Activated CD8-positive, alpha-beta T cell treated with anti-CD3 and anti-CD28 coated beads for 36 hours (primary cell): ENCODE measurements at places on chromosomes 4 and X. TPM values are rescaled to one million over a fixed set of nuclear protein-coding genes. Genes with fewer than 3 reads are reported as not detected.
A peak's percentile ranks its signal among the peaks of the same experiment; 100 is the strongest.

Gene BTK
- total RNA-seq: 1.6 TPM

Gene FGF16
- total RNA-seq: not detected

GRCh38 chrX:15877380-15877779 lies 22.8 kb upstream of the AP1S2 start:
- no peak overlapping the region for H3K4me3 ChIP-seq
- H3K27ac ChIP-seq: no peak overlapping the region
- peaks cover 1% of the 10 kb centered on the region for H3K27me3 ChIP-seq
- peaks cover 5% of the 10 kb centered on the region for H3K36me3 ChIP-seq
- DNase-seq: no peak
- peaks cover 4% of the 10 kb centered on the region for H3K4me1 ChIP-seq

Gene SPATA4
- not detected for total RNA-seq

- DNase-seq: no peak
- H3K36me3 ChIP-seq: no peaks in the 10 kb centered on the region
- H3K4me3 ChIP-seq: no peak overlapping the region
- H3K27ac ChIP-seq: no peak overlapping the region
- H3K4me1 ChIP-seq: peaks cover 15% of the 10 kb centered on the region
Measured at GRCh38 chrX:39728852-39729598, 368.7 kb downstream of the BCOR start.

Gene PLP2
- total RNA-seq: 136 TPM

GRCh38 chrX:9874483-9874882 lies 88.3 kb downstream of the SHROOM2 start:
- no peak overlapping the region for H3K27ac ChIP-seq
- no peaks in the 10 kb centered on the region for H3K36me3 ChIP-seq
- peaks cover 7% of the 10 kb centered on the region for H3K4me1 ChIP-seq
- H3K4me3 ChIP-seq: no peak overlapping the region
- H3K27me3 ChIP-seq: peaks cover 9% of the 10 kb centered on the region
- DNase-seq: no peak

DNA sequence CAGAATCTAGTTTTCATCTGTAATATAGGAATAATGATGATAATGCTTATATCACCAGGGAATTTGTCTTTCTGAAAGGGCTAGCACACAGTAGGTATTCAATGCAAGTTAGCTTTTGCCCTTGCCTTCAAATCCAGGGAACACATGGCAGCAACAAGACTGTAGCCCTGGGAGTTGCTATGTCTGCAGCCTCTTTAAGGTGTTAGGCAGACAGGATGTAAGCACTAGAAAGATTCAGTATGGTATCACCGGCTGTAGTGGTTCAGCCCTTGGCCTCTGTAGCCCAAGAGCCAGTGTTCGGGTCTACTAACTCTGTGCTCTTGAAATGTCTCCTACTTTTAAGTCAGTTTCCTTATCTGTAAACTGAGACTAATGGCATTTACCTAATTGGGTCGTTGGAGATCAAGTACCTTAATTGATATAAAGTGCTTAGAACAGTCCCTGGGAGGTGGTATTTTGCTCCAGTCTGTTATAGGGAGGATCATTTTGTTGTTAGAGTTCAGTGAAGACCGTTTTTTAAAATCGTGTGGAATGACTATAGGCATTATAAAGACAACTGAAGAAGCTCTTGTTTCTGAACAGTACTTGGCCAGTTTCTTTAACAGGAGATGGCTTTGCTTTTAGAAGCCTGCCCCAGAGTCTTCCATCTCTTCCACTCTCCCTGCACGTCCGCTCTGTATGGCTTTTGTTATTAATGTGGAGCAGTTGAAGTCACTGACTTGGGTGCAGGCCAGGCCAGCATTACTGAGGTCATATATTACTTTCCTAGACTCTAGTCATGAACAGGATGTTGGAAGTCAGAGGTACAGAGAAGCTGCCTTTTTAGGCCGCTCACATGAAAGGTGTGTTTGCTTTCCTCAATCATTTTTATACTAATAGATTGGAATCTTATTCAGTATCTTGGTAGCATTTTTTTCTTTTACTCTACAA lies 44.8 kb downstream of the GAB1 start:
- peaks cover 3% of the 10 kb centered on the region for H3K27me3 ChIP-seq
- DNase-seq: no peak
- no peak overlapping the region for H3K4me3 ChIP-seq
- no peaks in the 10 kb centered on the region for H3K4me1 ChIP-seq

Gene WDR1
- 393 TPM for total RNA-seq

Gene USP51
- 1.5 TPM for total RNA-seq

Gene SPATA18
- total RNA-seq: 0.58 TPM

Gene HS3ST1
- total RNA-seq: not detected

Gene GSX2
- not detected for total RNA-seq

GRCh38 chrX:72201836-72202536 lies 20.4 kb downstream of the PIN4 start:
- no peak for DNase-seq
- H3K27ac ChIP-seq: no peak overlapping the region
- H3K4me1 ChIP-seq: no peaks in the 10 kb centered on the region
- no peak overlapping the region for H3K4me3 ChIP-seq

GRCh38 chr4:170089274-170089667 lies 485 bp downstream of the AADAT start:
- H3K27ac ChIP-seq: no peak overlapping the region
- H3K36me3 ChIP-seq: no peaks in the 10 kb centered on the region
- peak; percentile 8 for DNase-seq
- H3K4me3 ChIP-seq: peak overlapping the region; percentile 55

DNA sequence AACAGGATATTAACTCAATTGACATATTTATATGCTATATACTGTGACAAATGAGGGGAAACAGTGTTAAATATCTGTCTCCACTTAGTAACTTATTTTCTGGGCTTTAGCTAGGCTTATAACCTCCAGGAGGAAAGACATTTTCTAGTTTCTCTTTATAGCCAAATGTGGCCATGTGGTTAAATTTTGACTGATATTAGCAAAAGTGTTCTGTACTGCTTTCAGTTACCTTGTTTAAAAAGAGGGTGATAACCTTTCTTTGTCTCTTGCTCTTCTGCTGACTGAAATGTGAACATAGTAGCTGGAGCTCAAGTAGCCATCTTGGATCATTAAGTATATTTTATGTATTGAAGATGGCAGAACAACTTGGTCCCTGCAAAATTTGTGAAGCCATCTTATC lies 253.7 kb downstream of the PDHA2 start:
- no peaks in the 10 kb centered on the region for H3K4me1 ChIP-seq
- no peak overlapping the region for H3K27ac ChIP-seq
- H3K36me3 ChIP-seq: no peaks in the 10 kb centered on the region
- no peak for DNase-seq
- no peaks in the 10 kb centered on the region for H3K27me3 ChIP-seq

GRCh38 chr4:6290769-6291547 lies 21.3 kb downstream of the WFS1 start:
- H3K36me3 ChIP-seq: peaks cover 2% of the 10 kb centered on the region
- H3K4me3 ChIP-seq: no peak overlapping the region
- DNase-seq: no peak
- no peaks in the 10 kb centered on the region for H3K27me3 ChIP-seq
- H3K4me1 ChIP-seq: no peaks in the 10 kb centered on the region

- no peak for DNase-seq
- no peak overlapping the region for H3K4me3 ChIP-seq
- peaks cover 16% of the 10 kb centered on the region for H3K27me3 ChIP-seq
- no peak overlapping the region for H3K27ac ChIP-seq
- H3K4me1 ChIP-seq: no peaks in the 10 kb centered on the region
- no peaks in the 10 kb centered on the region for H3K36me3 ChIP-seq
Measured at GRCh38 chr4:105587841-105588240, 35.4 kb downstream of the ARHGEF38 start.

Gene FAM120C
- total RNA-seq: 8.3 TPM

DNA sequence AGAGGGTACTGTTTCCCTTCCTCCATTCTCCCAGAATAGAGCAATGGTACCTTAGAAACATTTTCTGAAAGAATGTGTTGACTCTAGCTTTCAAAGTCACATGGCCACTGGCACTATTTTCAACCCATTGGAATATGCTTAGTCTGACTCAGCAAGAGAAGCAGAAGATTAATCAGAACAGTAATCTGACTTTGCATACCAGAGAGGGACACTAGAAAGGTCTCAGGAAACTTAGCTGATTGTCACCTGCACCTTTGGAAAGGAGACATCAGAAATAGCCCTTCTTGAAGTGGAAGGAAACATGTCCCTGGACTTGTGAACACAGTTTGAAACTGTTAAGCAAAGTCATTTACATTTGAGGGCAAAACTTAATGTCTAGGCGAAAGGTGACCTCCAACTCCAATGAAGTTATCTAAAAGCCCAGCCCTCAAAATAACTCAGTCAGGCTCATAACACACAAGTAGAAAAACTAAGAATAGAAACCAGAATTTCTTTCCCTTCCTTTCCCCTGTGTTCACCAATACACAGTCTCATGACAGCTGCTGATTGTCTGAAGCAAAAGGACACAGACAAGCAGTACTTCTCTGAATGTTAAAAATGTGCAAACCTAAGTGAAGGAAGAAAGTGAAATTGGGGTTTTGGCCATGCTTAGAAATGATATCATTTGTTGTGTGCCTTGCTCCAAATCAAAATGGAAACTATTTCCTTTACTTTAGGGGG lies 270.8 kb downstream of the GRIA3 start:
- H3K36me3 ChIP-seq: no peaks in the 10 kb centered on the region
- no peak for DNase-seq
- H3K27ac ChIP-seq: no peak overlapping the region
- no peaks in the 10 kb centered on the region for H3K4me1 ChIP-seq
- no peak overlapping the region for H3K4me3 ChIP-seq
- no peaks in the 10 kb centered on the region for H3K27me3 ChIP-seq

Gene NUP62CL
- total RNA-seq: 1.9 TPM

Gene GABRE
- not detected for total RNA-seq

DNA sequence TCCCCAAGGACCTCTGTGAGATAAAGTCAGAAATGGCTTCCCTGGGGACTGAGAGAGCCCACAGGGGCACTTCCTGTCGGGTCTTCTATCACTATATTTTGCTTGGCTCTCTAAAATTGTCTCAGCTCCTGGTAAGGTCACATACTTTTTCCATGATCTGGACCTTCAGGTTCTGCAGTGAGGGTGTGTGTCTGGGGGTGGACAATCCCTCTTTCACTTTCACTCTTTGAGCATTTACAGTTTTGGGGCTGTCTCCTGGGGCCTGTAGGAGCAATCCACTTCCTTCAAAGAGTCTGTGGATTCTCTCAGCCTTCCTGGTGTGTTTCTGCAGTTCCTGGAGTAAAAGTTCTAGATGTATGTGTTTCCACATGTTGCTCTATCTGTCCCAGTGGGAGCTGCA lies 335.7 kb downstream of the FSTL5 start:
- H3K27me3 ChIP-seq: no peaks in the 10 kb centered on the region
- H3K27ac ChIP-seq: no peak overlapping the region
- no peaks in the 10 kb centered on the region for H3K4me1 ChIP-seq
- DNase-seq: no peak
- H3K36me3 ChIP-seq: no peaks in the 10 kb centered on the region
- H3K4me3 ChIP-seq: no peak overlapping the region

- DNase-seq: no peak
- no peak overlapping the region for H3K4me3 ChIP-seq
- H3K27ac ChIP-seq: no peak overlapping the region
- no peaks in the 10 kb centered on the region for H3K4me1 ChIP-seq
- H3K36me3 ChIP-seq: peaks cover 7% of the 10 kb centered on the region
Measured at GRCh38 chr4:752196-752861, 46.7 kb downstream of the PCGF3 start.

DNA sequence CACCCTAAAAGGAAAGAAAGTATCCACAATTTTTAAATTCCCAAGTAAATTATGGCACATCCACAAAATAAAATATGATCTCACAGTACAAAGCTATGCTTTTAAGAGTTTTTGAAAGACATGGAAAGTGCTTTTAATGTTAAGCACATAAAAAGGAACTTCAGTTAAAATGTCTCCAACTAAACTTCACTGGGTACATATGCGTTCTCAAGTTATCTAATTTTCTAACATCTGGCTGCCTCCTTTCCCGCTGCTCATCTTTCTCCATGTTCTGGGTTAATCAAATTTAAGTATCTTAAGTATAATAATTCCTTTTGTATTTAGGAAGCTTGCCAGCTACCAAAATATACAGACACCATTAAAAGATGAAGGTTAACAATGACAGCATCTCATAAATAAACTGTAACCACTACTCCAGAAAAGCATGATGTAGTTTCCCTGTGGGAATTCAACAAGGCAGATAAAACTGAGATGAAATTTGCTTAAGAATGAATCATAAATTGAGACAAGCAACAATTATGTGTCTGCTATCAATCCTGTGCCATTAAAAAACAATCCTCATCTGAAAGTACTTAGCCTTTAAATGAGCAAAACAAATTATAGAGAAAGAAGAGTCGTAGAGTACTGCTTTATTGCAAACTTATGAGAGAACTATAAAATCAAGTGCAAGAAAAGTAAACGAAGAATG lies 25.1 kb downstream of the PRSS12 start:
- no peaks in the 10 kb centered on the region for H3K36me3 ChIP-seq
- H3K4me1 ChIP-seq: no peaks in the 10 kb centered on the region
- no peak for DNase-seq
- H3K27me3 ChIP-seq: peaks cover 5% of the 10 kb centered on the region

DNA sequence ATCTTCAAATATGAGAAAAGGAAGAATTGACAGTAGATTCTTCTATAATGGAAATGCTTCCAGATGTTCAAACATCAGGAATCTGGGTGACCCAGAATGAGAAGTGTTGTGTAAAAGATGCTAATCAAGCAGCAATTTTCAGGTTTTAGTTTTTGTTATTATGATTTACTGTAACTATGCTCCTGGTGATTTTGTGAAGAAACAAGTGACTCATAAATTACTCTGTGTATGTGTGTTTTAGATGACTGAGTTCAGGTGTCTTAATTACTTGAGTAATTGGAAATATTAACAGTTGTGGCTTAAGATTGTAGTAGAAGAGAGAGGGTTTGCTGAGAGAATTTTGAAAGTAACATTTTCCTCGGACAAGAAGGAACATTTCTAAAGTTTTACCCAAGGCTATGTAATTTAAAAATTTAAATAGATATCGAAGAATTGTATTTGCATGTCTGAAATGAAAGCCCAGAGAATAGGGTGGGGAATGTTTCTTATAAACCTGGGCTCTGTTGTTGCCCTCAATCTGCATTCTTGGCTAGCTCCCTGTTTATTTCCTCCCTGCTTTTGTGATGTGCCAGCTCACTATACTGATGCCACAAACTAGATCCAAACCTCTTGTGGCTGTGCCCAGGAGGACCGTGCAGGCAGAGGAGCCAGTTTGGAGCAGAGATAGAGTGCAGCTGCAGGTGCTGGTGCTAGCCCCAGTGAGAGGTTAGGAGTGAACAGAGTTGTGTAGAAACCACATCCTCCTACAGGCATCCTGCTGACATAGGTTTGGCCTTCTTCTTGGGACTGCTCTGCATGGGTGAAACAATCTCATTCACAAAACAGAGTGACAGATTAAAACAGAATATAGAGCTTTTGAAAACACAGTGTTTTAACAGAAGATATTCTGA lies 25.4 kb upstream of the TNIP3 start:
- no peaks in the 10 kb centered on the region for H3K36me3 ChIP-seq
- peak overlapping the region; percentile 50 for H3K4me3 ChIP-seq
- H3K27me3 ChIP-seq: no peaks in the 10 kb centered on the region

Gene PABPC5
- total RNA-seq: not detected

Gene GNRHR
- total RNA-seq: not detected

- no peaks in the 10 kb centered on the region for H3K36me3 ChIP-seq
- no peak for DNase-seq
- H3K27me3 ChIP-seq: no peaks in the 10 kb centered on the region
- H3K4me1 ChIP-seq: no peaks in the 10 kb centered on the region
- no peak overlapping the region for H3K27ac ChIP-seq
Measured at GRCh38 chr4:11155208-11155867, 273.4 kb downstream of the HS3ST1 start.

Gene LEF1
- total RNA-seq: 182 TPM

Gene SCRG1
- total RNA-seq: not detected

Gene DIPK2B
- total RNA-seq: not detected

GRCh38 chrX:110257889-110258288 lies 60.0 kb downstream of the AMMECR1 start:
- no peak overlapping the region for H3K4me3 ChIP-seq
- H3K36me3 ChIP-seq: peaks cover 1% of the 10 kb centered on the region

Gene SLIT2
- not detected for total RNA-seq

Gene CSN1S1
- not detected for total RNA-seq
